HFFc6 (cell line): ENCODE measurements at places on chromosomes 2 and 18. TPM values are rescaled to one million over a fixed set of nuclear protein-coding genes. Genes with fewer than 3 reads are reported as not detected.
A peak's percentile ranks its signal among the peaks of the same experiment; 100 is the strongest.

DNA sequence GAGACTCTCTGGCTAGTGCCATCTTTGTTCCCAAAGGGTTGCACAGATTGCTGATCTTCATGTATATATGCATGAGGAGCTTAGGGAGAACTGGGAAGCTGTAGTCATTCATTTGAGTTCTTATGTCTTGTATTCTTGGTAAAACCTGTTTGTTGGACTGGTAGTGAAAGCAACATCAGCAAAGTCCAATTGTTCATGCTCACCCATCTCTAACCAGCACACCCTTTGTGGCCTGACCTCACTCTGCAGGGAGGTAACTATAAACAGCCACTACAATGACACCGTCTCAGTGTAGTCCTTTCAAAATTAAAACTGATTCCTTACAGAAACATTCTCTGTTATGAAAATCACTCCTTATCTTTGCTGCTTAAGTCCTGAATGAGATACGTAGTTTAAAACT lies 13.9 kb upstream of the LMAN1 start:
- no peak overlapping the region for H3K4me3 ChIP-seq
- H3K27me3 ChIP-seq: peaks cover under 1% of the 10 kb centered on the region
- 0 out of 2 replicates have a peak, but pooled peaks cover 14% of the 10 kb centered on the region for H3K36me3 ChIP-seq
- DNase-seq: no peak

GRCh38 chr18:61998335-61998734 lies 105.5 kb upstream of the RNF152 start:
- no peak for DNase-seq
- H3K4me1 ChIP-seq: peaks cover 72% of the 10 kb centered on the region
- H3K4me3 ChIP-seq: peak overlapping the region; percentile 71
- H3K27ac ChIP-seq: peak overlapping the region; percentile 84
- H3K36me3 ChIP-seq: peaks cover 53% of the 10 kb centered on the region

DNA sequence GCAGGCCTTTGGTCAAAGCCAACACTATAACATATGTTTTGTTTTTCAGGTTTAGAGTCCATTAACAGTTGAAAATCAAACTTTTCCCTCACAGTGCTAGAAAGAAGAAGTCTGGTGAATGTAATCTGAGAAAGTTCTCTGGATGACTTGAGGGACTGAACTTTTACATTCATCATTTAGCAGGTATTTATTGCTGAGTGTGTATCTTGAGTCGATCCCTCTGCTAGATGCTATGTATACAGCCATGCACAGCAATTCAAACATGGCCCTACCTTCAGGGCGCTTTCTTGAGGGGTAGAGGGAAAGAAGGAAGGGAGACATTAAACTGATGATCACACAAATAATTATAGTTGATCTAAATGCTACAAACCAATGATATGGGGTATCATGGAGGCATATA lies 89.6 kb downstream of the CLHC1 start:
- H3K4me3 ChIP-seq: no peak overlapping the region
- peaks cover 8% of the 10 kb centered on the region for H3K36me3 ChIP-seq
- no peak overlapping the region for H3K27ac ChIP-seq
- DNase-seq: no peak
- H3K4me1 ChIP-seq: peaks cover 21% of the 10 kb centered on the region
- peaks cover 1% of the 10 kb centered on the region; the same call in 1 of the 2 replicates for H3K27me3 ChIP-seq

GRCh38 chr2:198916548-198917080 lies 541.1 kb downstream of the SATB2 start:
- no peaks in the 10 kb centered on the region for H3K27me3 ChIP-seq
- no peak for DNase-seq
- H3K36me3 ChIP-seq: no peaks in the 10 kb centered on the region
- H3K27ac ChIP-seq: no peak overlapping the region
- no peaks in the 10 kb centered on the region for H3K4me1 ChIP-seq

GRCh38 chr2:157155992-157156391 lies 101.5 kb upstream of the GALNT5 start:
- H3K36me3 ChIP-seq: no peaks in the 10 kb centered on the region
- no peak overlapping the region for H3K4me3 ChIP-seq
- no peak for DNase-seq
- H3K4me1 ChIP-seq: peaks cover 17% of the 10 kb centered on the region
- no peak overlapping the region for H3K27ac ChIP-seq

FLACC1 gene
- total RNA-seq: 0.66 to 1.7 TPM (median 1.4 TPM) in 3 replicates

HOXD13 gene
- 0.97 to 1.8 TPM (median 1.4 TPM) in 3 replicates for total RNA-seq
